ENCODE measurements at places on chromosomes 5 and 9.

GRCh38 chr5:167783145-167783817 lies 508.2 kb upstream of the WWC1 start:
- no peak for DNase-seq

GRCh38 chr5:171314728-171315385 lies 5.8 kb downstream of the TLX3 start:
- no peak for DNase-seq

DNA sequence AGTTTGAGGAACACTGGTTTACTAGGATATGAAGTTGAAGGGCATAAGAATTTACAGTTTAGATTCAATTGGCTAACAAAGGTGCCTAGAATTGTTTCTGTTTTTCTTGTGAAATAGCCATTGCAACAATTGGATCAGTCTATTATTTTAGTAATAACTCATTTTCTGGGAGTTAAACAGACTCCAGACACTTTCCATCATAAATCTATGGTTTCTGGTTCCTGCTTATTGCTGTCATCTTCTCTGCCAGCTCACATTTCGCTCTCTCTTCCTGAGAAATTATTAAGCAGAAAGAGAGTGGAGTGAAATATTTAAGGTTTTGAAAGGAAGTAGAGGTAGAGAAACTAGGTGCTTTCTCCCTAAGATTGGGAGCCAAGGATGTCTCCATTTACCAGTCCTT lies 165.1 kb upstream of the PRR16 start:
- no peak for DNase-seq

DNA sequence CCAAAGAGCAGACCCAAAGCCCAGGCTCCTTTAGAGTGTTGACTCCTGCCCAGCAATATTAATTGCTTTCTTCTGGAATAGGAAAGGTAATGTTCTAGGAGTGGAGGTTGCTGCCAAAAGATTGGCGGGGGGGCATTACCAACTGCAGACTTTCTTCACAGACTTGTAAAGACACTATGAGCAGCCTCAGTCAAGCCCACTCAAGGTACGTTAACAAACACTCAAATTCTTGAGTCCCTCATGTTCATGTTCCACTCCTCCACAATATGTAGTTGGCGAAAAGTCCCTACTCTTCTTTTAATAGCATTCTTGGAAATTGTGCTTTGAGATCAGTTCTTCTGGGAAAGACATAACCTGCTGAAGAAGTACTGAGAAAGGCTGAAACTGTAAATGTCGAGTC lies 409.2 kb upstream of the KIF2A start:
- no peak for DNase-seq
